T-cell (primary cell): ENCODE measurements at places on chromosomes 16 and 17. TPM values are rescaled to one million over a fixed set of nuclear protein-coding genes. Genes with fewer than 3 reads are reported as not detected.
A peak's percentile ranks its signal among the peaks of the same experiment; 100 is the strongest.

DNA sequence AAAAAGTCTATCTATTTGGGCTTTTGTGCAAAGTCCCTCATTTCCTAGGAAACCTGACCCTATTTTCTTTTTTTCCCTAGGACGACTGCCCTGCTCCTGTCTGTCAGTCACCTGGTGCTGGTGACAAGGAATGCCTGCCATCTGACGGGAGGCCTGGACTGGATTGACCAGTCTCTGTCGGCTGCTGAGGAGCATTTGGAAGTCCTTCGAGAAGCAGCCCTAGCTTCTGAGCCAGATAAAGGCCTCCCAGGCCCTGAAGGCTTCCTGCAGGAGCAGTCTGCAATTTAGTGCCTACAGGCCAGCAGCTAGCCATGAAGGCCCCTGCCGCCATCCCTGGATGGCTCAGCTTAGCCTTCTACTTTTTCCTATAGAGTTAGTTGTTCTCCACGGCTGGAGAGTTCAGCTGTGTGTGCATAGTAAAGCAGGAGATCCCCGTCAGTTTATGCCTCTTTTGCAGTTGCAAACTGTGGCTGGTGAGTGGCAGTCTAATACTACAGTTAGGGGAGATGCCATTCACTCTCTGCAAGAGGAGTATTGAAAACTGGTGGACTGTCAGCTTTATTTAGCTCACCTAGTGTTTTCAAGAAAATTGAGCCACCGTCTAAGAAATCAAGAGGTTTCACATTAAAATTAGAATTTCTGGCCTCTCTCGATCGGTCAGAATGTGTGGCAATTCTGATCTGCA is 12.9 kb downstream of the TMEM98 start:
- no peak overlapping the region for H3K4me3 ChIP-seq
- H3K36me3 ChIP-seq: no peaks in the 10 kb centered on the region
- no peak overlapping the region for H3K27ac ChIP-seq
- DNase-seq: no peak
- H3K4me1 ChIP-seq: peaks cover 6% of the 10 kb centered on the region

- no peaks in the 10 kb centered on the region for H3K4me1 ChIP-seq
- H3K4me3 ChIP-seq: no peak overlapping the region
- DNase-seq: no peak
- no peaks in the 10 kb centered on the region for H3K27me3 ChIP-seq
- H3K36me3 ChIP-seq: peaks cover 6% of the 10 kb centered on the region
- no peak overlapping the region for H3K27ac ChIP-seq
These were observed 14.4 kb downstream of the ASPSCR1 start for GRCh38 chr17:81991684-81992305.

- no peak overlapping the region for H3K4me3 ChIP-seq
- peaks cover 47% of the 10 kb centered on the region for H3K36me3 ChIP-seq
- H3K27me3 ChIP-seq: no peaks in the 10 kb centered on the region
- H3K27ac ChIP-seq: no peak overlapping the region
These were observed 12.5 kb downstream of the NTAN1 start for GRCh38 chr16:15043344-15043743.

- no peak overlapping the region for H3K4me3 ChIP-seq
- DNase-seq: no peak
- no peaks in the 10 kb centered on the region for H3K36me3 ChIP-seq
- H3K27me3 ChIP-seq: no peaks in the 10 kb centered on the region
- no peak overlapping the region for H3K27ac ChIP-seq
These were observed 30.9 kb upstream of the PLLP start for GRCh38 chr16:57315416-57315815.

- H3K27ac ChIP-seq: no peak overlapping the region
- peaks cover 8% of the 10 kb centered on the region for H3K27me3 ChIP-seq
- H3K36me3 ChIP-seq: no peaks in the 10 kb centered on the region
- no peak for DNase-seq
- H3K4me3 ChIP-seq: no peak overlapping the region
These were observed 3.2 kb downstream of the TPSG1 start for GRCh38 chr16:1221628-1222552.

GRCh38 chr16:56294579-56294978 is 103.3 kb downstream of the GNAO1 start:
- no peaks in the 10 kb centered on the region for H3K4me1 ChIP-seq
- DNase-seq: no peak
- no peaks in the 10 kb centered on the region for H3K27me3 ChIP-seq
- H3K4me3 ChIP-seq: no peak overlapping the region

GRCh38 chr17:73586921-73587602 is 57.2 kb downstream of the SDK2 start:
- H3K36me3 ChIP-seq: no peaks in the 10 kb centered on the region
- no peaks in the 10 kb centered on the region for H3K27me3 ChIP-seq
- H3K27ac ChIP-seq: no peak overlapping the region
- DNase-seq: no peak
- H3K4me3 ChIP-seq: no peak overlapping the region
- peaks cover 13% of the 10 kb centered on the region for H3K4me1 ChIP-seq

DNA sequence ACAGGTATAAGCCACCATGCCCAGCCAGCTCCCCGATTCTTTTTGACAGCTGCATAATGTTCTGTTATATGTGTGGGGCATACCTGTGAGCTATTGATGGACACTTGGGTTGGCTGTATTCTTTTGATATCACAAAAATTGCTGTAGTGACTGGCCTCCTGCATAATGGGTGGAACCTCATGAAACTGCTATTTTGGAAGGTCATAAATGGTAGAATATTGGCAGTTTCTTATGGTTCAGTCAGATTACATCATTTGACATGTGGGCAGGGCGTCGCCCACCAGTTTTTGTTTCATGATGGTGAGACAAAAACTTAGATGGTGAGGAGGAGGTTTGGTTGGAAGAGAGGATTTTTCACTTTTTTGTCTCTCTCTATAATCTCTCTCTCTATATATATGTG is 26.7 kb upstream of the POLR3E start:
- no peak overlapping the region for H3K4me3 ChIP-seq
- H3K27me3 ChIP-seq: no peaks in the 10 kb centered on the region
- no peak for DNase-seq
- H3K4me1 ChIP-seq: no peaks in the 10 kb centered on the region

DNA sequence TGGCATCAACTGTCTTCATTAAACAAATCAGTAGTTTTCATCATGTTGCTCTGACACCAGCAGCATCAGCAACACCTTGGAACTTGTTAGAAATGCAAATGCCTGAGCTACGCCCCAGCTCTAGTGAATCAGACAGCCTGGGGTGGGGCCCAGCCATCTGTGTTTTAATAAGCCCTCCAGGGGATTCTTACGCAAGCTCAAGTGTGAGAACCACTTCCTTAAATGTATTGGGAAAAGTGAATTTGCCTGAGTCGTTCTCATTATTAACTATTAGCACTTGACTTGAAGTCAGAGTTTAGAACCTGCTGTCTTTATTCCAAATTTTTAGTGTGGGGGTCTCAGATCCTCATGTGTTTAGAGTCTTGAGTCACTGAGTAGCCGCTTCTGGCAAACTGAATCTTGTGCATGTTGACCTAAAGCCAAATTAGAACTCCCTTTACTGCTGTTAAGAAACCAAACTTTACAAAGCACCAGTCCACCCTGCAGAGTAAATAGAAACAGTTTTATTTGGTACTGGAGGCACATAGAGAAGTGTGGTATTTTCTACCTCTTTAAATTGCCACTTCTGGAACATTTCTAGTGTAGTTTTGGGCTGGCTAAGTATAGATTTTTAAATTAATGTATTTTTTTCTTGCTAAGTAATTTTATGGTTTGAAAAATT is 137.4 kb upstream of the COX10 start:
- H3K27me3 ChIP-seq: no peaks in the 10 kb centered on the region
- H3K36me3 ChIP-seq: no peaks in the 10 kb centered on the region
- DNase-seq: peak; percentile 34
- no peaks in the 10 kb centered on the region for H3K4me1 ChIP-seq

DNA sequence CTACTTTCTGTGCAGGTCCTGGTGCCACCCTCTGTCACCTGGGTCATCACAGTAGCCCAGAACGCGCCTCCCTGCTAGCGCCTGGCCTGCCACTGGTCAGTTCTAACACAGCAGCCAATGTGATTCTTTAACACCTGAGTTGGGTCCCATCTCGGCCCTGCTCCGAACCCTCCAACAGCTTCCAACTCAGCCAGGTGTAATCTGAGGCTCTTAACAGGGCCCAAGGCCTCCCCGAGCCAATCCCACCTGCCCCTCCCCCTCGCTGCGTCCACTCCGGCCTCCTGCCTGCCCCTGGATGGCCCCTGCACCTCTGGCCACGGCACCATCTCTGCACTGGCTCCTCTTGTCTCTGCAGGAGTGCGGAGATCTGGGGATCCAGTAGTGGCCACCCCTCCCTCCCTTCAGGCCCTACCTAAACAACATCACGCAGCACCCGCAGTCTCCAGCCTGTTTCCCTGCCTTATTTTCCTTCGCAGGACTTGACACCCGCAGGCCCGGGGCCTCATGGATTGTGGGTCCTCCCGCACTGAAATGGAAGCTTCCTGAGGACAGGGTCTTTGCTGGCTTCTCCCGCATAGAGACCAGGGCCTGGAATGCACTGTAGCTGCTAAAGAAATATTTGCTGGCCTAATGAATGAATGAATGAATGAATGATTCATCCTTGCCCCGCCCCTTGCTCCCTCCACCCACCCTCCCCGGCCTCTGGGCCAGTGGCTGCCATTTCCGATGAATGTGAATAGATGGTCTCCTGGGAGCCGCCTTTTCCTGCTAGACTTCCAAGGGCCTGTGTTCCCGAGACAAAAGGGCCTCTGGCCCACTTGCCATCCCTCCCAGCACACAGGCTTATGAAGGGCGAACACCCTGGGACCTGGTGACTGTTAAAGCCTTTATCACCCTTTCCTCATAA is 174.8 kb upstream of the FOXF1 start:
- H3K36me3 ChIP-seq: no peaks in the 10 kb centered on the region
- no peak overlapping the region for H3K4me3 ChIP-seq
- H3K27me3 ChIP-seq: peaks cover 4% of the 10 kb centered on the region
- no peak overlapping the region for H3K27ac ChIP-seq
- no peak for DNase-seq
- no peaks in the 10 kb centered on the region for H3K4me1 ChIP-seq

DNA sequence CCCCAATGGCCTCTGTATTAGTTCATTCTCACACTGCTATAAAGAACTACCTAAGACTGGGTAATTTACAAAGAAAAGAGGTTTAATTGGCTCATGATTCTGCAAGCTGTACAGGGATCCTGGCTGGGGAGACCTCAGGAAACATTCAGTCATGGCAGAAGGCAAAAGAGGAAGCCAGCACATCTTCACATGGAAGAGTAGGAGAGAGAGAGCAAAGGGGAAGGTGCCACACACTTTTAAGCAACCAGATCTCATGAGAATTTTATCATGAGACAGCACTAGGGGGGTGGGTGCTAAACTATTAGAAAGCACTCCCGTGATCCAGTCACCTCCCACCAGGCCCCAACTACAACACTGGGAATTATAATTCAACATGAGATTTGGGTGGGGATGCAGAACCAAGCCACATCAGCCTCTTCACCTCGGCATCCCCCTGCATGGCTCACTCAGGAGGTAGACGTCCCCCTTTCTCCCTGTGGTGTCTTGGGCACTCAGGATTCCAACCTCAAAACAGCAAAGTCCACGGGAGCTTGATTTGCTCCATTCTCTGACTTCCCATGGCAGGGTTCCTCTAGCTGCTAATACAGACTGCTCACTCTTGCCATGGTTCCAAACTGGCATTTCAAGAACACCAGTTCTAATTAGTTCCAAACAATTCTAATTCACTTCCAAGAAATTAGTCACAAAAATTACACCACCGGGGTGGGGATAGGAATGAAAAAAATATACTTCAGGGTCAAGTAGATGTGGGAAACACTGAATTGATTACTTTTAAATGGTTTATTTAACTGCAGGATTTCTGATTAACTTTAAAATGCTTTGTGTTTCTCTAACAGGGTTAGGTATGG is 203.8 kb upstream of the HSBP1 start:
- H3K4me3 ChIP-seq: no peak overlapping the region
- DNase-seq: no peak
- no peaks in the 10 kb centered on the region for H3K27me3 ChIP-seq
- no peak overlapping the region for H3K27ac ChIP-seq
- no peaks in the 10 kb centered on the region for H3K4me1 ChIP-seq

DNA sequence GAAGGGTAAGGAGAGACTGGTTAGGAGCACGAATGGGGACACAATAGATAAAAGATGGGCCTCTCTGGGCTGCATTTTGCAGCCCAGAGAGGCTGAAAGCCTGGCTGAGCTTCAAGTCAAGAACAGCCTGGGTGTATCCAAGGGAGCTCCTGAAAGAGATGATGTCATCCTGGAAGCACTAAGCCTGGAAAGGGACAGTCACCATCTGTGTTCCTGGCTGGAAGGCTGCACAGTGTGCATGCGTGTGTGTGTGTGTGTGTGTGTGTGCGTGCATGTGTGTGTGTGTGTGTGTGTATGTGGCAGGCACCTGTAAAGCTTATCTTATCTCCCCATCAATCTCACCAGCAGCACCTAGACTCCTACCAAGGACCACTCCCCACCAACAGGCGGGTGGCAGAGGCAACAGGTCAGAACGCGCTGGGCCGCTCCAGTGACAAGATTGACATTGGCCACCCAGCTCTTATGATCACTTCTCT is 44.1 kb downstream of the COG7 start:
- no peak overlapping the region for H3K27ac ChIP-seq
- H3K27me3 ChIP-seq: no peaks in the 10 kb centered on the region
- H3K4me1 ChIP-seq: no peaks in the 10 kb centered on the region

DNA sequence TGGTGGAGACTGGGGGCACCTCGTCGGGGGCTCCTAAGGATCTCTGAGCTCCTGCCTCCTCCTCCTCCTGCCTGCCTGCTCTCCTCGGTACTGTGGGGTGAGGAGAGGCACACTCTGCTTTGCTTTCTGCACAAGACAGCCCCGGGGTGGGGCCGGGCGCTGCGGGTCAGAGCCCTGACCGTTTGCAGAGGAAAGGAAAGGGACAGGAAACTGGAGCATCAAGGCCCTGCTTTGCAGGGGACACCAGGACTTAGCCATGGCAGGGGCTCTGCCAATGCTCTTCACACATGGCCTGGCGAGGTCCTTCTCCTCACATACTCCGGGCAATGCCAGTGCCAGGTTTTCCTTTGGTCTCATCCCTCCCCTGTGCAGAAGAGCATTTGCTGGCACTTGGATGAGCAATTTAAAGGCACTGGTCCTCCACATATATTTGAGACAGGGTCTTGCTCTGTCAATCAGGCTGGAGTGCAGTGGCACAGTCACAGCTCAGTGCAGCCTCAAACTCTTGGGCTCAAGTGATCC is 23.8 kb upstream of the DOC2B start:
- H3K27ac ChIP-seq: no peak overlapping the region
- peaks cover 15% of the 10 kb centered on the region for H3K27me3 ChIP-seq
- H3K4me3 ChIP-seq: no peak overlapping the region
- H3K36me3 ChIP-seq: no peaks in the 10 kb centered on the region
- no peak for DNase-seq
- no peaks in the 10 kb centered on the region for H3K4me1 ChIP-seq

DNA sequence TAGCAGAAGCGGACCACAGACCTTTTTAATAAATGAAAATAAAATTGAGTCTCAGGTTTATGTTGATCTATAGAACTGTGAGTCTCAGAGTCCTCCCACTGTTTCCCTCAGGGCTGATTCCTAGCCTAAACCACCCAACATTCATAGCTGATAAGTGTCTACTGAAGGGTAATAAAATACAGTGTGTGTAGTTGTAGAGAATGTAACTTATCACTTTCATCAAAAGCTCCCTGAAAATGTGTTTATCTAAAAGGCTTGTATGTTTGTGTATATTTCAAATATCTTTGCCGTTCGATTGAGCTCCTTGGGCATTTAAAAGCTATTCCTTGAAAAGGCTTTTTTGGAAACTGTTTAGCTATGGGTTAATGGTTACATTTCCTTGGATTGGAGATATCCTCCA is 740.3 kb upstream of the SOX9 start:
- H3K36me3 ChIP-seq: no peaks in the 10 kb centered on the region
- H3K27me3 ChIP-seq: no peaks in the 10 kb centered on the region
- no peak overlapping the region for H3K27ac ChIP-seq
- no peak overlapping the region for H3K4me3 ChIP-seq
- no peaks in the 10 kb centered on the region for H3K4me1 ChIP-seq

KCNH4 gene
- total RNA-seq: 0.35 TPM

DHRS7C gene
- total RNA-seq: not detected

FBXO39 gene
- 0.53 TPM for total RNA-seq

ASGR2 gene
- 0.42 TPM for total RNA-seq

DCXR gene
- total RNA-seq: 82.2 TPM

CHD9NB gene
- total RNA-seq: not detected

SOCS7 gene
- 20.3 TPM for total RNA-seq
